ENCODE measurements at places on chromosomes 2 and 18.

DNA sequence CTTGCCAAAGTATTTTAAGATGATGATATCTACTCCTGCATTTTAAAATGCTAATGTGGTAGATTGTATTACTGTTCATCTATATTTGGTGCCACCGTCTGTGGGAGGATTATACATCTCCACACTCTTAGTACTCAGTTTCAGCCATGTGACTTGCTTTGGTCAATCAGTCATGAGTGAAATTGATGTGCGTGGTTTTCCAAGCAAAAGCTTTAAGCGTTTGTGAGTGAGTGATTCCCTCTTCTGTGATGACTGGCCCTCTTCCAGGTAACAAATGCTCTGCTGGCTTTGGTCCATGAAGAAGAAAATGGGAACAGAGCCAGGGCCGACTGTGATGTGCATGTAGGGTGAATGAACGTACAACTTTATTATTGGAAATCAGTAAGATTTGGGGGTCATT, 330.4 kb downstream of the LPIN1 start:
- DNase-seq: peak; percentile 25

DNA sequence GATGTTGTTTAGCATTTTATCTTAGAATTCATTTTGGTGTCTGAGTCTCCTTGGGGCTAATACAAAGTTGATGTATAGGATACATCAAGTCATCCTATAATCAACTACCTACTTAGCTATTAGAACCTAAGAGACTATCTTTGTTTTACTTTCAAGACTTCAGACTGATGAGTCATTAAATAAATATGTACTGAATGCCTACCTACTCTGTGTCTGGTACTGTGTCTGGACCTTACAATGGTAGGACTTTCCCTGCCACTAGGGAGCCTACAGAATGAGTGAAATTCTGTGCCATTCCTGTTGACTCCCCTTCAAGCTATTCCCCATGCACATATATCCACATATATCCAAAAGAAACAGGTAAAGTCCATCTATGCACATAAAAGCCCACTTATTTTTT, 114.5 kb downstream of the ERBB4 start:
- DNase-seq: no peak

DNA sequence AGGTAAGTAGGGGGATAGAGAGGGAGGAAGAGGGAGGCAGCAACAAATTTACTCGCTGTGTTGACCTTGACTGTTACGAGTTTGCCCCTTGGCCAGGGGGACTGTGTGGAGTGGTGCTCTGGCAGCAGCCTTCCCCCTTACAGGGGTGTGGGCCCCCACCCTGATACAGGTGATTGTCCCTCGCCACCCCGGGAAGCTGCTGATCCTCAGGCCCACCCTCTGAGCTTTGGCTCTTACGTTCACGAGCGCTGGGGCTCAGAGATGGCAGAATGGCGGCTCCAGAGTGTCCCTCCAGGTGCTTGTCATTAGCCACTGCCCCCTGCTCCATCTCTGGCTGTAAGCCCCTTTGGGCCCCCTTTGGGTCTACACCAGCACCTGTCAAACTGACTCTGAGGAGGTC, 88.6 kb downstream of the GLI2 start:
- no peak for DNase-seq

- no peak for DNase-seq
Observed at GRCh38 chr2:238240757-238241711, 1.2 kb upstream of the HES6 start.

DNA sequence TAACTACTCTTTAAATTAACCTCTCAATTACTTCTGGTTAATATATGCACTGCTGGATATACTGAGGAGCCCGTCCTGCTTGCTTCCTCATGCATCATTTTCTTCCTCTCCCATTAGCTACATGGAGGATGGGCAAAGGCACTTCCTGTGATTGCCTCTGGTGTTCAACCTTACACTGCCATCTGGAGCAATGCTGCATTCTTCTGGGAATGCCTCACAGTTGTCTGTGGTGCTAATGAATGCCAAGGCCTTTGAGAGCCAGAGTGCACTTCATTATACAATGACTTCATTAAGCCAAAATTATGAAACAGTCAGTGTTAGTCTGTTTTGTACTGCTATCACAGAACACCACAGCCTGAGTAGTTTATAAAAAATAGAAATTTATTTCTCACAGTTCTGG, 134.8 kb upstream of the DOCK10 start:
- no peak for DNase-seq

DNA sequence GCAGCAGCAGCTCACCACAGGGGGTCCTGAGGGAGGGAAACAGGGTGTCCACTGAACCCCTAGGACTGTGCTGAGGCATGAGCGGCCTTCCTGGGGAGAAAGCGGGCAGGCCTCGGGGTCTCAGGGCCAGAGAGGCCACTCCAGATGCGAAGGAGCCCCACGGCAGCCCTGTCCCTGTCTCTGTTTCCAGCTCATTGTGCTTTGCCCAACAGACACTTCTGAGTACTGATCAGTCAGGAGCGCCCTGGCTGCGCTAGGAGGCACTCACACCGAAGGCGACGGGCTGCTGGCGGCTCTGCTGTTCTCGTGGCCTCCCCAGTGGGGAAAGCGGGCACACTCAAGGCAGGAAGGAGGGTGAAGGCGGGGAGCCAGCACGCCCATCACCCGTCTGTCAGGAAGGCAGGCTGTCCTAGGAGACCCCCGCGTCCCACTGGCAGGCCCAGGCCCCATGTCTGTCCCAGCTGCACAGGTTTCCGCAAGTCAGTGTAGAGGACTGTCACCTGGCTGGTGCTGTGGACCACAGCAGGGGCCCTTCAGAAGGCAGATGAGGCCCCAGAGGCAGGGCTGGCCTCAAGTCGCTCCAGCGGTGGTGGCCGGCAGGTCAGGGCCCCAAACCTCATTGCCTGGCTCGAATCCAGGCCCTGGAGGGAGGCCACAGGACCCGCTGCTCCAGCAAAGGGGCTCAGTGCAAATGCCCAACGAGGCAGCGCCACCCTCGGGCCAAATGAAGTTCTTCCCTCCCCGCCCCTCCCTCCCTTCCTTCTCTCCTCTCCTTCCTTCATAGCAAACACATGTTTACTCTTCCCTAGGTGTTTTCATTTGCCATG, 6.8 kb downstream of the ESPNL start:
- DNase-seq: no peak

- DNase-seq: no peak
Observed at GRCh38 chr2:235000426-235001236, 48.8 kb downstream of the SH3BP4 start.

DNA sequence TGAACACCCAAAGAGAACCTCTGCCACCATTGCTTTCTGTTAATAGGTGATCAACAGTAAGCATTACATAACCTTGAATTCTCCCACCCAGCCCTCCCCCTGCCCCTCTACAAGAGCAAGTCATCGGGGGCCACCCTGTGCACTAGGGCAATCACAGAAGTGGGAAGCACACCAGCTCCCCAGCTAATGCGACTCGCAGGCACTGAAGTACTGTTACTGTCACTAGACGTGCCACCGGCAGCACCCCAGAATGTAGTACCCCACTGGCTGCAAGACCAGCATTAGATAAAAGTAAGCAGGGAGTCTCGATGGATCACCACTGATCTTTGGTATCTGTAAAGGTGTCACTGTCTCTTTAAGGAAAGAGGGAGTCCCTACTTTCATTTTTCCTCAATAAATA, 167.6 kb downstream of the FAM210A start:
- no peak for DNase-seq

DNA sequence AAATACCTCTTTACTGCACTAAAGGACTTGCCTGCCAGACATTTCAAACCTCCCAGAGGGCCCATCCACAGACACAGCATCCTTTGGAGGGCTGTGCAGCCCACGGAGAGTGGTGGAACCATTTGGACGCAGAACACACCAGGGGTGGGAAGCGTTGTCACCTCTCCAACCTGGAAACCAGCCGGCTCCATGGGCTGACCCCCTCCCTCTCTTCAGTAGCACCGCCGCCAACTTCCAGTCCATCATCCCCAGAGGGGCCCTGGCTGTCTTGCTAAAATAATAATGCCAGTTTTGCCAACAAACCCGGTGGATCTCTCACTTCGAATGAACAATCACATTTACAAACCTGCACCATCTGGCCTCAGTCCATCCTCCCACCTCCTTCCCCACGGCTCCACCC, 203.9 kb downstream of the FBXO15 start:
- DNase-seq: no peak

GRCh38 chr2:149601141-149601796, 13.7 kb upstream of the MMADHC start:
- DNase-seq: no peak

GRCh38 chr2:101251844-101252407, 760 bp upstream of the CNOT11 start:
- no peak for DNase-seq

DNA sequence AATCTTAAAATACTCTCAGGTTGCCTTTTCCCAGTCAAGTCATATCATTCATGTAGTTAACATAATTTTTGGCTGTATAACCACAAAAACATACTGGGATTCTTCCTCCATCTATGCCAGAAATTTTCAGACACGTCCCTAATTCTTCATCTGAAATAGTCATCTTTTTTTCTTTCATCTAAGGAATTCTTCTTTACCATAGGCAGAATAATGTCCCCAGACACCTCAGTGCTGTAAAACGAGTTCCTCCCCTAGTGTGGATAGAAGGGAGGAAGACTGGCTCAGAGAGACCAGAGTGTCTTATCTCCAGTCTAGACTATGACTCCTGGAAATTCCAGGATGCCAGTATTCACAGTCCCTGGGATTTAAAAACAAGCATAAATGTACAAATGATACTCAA, 127.8 kb downstream of the MREG start:
- no peak for DNase-seq

DNA sequence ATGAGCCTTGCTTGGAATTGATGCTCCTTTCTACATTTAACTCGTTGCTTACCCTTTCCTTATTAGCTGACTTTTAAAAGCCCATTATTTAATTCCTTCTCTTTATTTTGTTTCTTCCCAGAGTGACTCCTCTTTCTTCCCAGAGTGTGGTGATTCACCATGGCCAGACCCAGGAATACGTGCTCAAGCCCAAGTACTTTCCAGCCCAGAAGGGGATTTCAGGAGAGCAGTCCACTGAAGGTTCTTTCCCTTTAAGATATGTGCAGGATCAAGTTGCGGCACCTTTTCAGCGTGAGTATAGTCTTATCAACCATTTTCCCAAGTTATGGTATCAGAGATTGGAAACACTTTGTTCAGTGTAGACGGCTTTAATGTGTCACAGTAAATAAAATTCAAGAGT, 163.7 kb downstream of the LTBP1 start:
- DNase-seq: no peak

DNA sequence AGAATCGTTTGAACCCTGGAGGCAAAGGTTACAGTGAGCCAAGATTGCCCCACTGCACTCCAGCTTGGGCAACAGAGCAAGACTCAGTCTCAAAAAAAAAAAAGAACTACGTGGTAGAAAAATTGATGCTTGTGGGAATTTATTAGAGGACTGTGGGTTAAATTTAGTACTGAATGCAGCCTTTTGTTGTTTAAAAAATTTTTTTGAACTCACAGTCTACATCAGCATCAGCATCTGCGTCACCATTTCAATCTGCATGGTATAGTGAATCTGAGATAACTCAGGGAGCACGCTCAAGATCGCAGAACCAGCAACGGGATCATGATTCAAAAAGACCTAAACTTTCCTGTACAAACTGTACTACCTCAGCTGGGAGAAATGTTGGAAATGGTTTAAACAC, 30.5 kb downstream of the MARCHF7 start:
- no peak for DNase-seq

DNA sequence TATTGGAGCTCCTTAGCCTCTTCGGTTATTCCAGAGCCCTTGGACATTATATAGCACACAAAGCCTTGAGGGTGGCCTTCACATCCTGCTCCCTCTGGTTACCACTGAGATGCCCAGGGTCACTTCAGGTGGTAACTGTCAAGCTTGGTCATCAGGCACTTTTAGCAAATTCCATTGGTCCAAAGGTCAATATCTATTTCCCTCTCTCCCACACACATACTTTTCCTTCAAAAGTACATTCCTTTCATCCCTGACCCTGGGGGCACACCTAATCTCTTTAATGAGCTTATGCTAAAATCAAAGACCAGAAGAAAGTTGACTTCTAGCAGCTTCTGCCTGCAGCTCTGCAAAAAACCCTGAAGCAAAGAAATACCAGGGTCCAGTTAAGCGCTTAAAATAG, 172.0 kb upstream of the NRP2 start:
- DNase-seq: no peak

- DNase-seq: no peak
Observed at GRCh38 chr2:236813766-236814165, 244.1 kb downstream of the ACKR3 start.

DNA sequence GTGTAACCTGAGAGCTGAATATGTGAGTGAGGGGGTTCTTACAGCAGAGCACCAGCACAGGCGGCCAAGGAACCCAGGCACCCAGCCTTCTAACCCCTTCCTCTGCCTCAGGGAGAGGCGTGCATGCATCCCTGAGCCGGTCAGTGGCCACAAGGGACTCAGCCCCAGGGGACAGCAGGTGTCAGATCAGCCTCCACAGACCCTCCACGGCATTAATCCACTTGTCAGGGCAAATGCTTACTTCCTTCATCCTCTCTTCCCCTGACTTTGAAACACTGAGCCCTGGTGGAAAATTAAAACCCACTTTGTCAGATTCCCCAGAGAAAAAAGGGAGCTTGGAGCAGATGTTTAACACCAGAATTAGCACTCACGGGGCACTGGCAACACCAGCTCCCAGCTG, 60.5 kb upstream of the SMAD2 start:
- no peak for DNase-seq

- peak; percentile 37 for DNase-seq
Observed at GRCh38 chr2:240024766-240025165, 376 bp downstream of the NDUFA10 start.

GRCh38 chr2:192886636-192887035, 691.9 kb upstream of the TMEFF2 start:
- no peak for DNase-seq

DNA sequence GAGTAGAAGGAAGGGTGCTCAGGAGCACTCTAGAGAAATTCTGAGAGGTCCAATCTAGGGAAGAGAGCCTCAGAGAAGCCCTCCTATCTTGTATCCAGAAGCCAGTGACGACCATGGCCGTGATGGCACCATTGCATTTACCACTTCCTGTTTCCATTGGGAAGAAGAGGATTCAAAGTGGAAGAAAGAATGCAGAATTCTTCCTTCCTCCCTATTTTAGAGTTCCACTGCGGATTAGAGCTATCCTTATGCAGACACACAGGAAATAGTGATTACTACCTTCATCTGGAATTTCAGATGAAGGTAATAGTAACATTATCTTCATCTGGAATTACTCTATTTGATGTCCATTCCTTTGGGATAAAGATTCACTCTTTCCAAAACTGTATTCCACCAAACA, 45.6 kb upstream of the PCBP1 start:
- DNase-seq: no peak

DNA sequence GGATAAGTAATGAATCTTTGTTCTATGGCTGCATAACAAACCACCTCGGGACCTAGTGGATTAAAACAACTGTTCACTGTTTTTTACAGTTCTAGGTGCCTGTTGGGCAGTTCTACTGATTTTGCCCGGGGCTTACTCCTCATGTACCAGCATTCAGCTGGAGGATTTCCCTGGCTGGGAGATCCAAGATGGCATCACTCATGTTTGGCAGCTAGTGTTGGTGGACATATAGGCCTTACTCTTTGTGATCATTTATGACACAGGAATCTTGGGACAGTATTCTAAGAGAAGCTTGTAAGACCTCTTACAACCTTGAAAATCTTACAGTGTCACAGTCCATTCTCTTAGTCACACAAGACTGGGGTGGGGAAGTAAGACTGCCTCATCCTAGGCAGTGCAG, 4.6 kb downstream of the MARCHF7 start:
- DNase-seq: no peak

GRCh38 chr2:120378605-120379004, 32.7 kb downstream of the INHBB start:
- DNase-seq: no peak
